Left lung (tissue), 14 donors: ENCODE measurements at places on chromosomes 1 and 21. TPM values are rescaled to one million over a fixed set of nuclear protein-coding genes. Genes with fewer than 3 reads are reported as not detected.

DNA sequence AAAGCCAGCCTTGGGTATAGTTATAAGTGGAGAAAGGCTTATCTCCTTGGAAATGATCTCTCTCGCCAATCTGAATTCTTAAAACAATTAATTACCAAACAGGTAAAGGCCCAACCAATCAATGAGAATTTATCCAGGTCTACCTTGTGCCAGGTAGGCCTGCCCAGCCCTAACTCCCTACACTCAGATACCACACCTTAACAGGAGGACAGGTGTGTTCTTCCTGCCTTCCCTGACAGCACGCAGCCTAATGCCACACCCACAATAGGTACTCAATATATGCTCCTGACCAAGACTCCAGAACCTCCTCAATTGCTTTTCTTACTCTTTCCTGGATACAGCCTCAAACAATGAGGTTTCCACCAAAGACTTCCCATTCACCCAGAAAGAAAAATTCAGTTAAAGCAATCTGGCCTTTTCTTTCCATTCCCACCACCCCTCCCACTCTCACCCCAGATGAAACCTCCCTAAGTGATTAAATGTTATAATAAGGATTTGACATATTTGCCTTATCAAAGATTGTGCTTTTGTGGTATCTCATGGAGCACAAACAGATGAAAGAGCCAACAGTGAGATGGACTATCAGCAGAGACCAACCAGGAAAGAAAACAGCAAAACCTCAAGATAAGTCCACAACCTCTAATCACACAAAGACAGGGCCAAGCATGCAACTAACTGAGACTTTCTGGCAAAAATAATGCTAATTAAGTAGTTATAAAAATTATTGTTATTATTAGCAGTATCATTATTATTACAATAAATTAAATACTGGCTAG lies 25.6 kb downstream of the TRABD2B start:
- DNase-seq: no peak

DNA sequence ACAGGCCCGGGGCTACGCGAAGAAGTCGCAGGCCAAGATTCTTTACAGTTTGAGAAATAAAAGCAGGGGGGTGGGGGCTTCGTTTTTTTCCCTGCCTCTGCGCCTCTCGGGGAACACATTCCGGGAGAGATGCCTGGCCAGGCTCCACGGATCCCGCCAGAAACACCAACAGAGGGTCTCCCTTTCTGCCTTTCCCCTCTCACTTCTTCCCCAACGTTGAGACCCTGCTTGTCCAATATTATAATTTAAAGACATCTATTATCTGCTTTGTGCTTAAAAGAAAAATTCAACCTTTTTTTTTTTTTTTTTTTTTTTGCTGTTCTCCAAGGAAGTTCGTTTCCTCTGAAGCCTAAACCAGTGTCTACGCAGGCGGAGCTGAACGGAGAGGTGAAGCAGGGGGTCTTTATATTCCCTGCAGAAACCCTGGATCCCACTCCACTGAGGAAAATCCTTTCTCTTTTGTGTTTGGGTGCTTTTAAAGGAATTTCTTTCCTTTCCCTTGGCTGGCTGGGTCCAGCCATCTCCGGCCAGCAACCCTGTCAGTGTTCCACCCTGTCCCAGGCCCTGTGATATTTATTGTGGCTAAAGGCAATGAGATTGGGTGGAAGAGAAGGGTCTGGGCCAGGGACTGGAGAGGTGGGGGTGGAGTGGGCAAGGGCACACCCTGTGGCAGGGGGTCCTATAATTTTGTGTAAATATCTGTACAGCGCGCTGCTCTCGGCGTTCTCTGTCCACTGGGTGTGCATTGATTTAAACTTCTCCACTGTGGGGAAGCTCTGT lies 2.2 kb downstream of the FOXD2 start:
- no peak for DNase-seq

GRCh38 chr21:29465546-29465945 lies 166.8 kb downstream of the BACH1 start:
- no peak for DNase-seq

- no peak for DNase-seq
These were observed 69.8 kb upstream of the DIRAS3 start for GRCh38 chr1:68120136-68120791.

- no peak for DNase-seq
These were observed 14.0 kb downstream of the H6PD start for GRCh38 chr1:9248341-9249262.

DNA sequence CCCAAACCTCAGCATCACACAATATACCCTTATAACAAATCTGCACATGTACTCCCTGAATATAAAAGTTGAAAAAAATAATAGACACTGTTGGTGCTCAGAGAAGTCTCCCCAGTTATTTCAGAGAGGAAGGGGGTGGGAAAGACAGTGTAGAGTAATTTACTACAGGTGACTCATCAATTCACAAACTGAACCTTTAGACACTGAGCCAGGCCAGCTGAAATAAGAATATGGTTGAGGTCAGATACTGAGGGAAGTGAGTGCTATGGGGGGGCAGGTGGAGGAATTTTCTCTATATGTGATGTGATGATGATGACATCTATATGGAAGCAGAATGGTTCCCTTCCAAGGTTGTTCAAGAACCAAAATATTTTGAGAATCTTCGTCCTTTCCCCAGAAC lies 50.1 kb downstream of the MRPL39 start:
- no peak for DNase-seq

GRCh38 chr21:27382404-27382803 lies 415.5 kb upstream of the ADAMTS5 start:
- no peak for DNase-seq

DNA sequence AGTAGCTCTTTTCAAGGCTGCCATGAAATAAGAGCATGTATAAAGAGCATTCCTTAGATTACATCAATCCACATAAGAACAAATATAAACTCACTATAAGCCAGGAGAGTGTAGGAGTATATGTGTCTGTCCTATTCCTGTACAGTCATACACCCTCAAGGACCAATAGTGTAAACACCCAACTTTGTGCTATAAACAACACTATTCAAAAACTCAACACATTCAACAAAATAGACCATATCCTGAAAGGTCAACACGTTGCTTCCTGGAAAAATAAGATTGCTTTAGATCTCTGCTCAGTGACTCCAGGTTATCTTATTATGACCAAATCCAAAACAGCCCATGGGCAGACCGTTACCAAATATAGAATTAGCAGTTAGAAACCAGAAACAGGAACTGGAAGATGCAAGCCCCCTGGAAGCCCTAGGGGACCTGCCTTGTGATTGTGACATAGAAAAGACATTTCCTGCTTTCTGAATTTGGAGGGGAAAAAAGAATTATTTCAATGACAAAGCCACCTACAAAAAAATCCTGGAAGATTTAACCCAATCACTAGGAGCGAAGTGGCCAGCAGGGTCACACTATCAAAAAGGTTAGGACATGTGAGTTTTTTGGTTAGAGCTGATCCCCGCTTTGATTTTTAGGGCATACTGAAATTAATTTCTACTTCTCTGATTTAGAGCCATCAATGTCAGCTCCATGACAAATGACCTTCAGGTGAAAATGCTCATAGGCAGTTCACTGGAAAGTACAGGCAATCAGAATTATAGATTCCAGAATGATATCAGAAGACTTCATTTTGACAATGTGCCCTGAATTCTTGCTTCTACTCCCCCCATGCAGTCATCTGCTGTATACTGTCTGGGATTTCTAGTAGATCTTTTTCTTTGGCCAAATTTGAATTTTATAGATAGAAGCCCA lies 59.9 kb downstream of the LRRC8C start:
- no peak for DNase-seq

DNA sequence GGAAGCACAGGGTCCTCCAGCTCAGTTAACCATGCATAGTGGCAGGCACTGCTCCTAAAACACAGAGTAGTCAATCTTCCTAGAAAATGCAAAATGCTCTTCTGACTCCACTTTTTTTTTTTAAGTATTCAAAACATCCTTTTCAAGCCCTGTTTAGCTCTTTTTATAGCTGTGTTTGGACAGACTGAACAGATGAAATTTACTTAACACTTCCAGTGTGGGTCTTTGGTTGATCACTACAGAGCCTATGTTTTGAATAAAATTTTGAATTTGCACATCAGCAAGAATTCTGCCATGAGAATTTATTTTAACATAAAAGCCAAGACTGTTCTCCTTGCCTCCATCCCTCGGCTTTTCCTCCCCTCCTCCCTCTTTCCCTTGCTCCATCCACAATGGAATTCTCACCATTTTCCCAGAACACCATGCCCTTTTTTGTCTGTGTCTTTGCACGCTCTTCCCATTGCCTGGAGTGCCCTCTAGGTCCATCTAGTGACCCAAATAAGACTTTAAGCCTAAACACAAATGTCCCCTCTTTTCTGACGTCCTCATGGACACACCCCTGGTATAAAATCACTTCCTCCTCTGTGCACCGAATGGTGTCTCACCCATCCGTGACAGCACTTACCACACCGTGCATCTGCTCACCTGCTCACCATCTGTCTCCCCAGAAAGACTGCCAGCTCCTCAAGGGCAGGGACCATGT lies 24.0 kb upstream of the CPT2 start:
- no peak for DNase-seq

GRCh38 chr1:100535264-100535663 lies 2.7 kb upstream of the GPR88 start:
- no peak for DNase-seq

DNA sequence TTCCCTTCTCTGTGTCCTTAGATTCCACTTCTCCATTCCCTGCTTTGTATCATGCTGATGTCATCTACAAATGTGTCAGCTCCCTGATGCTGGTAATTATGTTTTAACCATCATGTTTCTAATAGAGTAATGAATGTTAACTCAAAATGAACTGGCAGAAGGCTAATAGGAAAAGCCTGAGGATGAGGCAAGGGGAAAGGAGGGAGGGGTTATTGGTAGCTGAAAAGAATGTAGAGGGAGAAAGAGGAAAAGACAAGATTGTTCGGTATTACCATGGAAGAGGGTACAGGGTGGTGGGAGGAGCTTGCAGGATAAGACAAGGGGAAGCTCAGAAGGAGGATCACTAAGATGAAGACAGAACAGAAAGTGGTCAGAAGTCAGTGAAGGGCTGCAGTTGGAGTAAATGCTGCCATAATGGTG lies 150.9 kb downstream of the ZC3H11B start:
- DNase-seq: no peak

DNA sequence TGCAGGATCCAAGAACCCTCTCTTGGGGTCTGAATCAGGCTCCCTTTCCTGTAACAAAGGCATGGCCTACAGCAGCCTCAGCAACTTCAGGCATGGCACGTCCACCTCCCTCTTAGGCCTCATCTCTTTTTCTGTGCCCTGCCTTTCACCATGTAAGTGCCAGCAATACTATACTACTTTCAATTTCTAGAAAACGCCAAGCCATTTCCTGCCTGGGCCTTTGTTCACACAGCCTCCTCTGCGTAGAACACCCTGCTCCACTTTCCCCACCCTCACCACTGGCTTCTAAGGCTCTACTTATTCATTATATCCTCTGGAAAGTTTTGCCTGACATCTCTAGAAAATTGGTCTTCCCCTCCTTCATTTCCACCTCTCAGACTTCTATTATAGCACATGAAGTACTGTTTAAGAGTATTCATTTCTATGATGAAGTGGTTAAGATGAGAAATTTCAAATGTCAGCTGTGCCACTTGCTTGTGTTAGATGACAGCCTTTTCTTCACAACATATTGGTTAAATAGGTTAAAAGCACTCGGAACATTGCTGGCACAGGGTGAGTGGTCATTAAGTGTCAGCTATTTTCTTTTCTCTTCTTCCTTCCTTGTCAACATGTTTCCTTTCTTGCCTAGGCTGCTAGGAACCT lies 41.6 kb upstream of the VWA5B1 start:
- DNase-seq: no peak

- no peak for DNase-seq
These were observed 133.7 kb downstream of the RUNX1 start for GRCh38 chr21:34915364-34915841.

DNA sequence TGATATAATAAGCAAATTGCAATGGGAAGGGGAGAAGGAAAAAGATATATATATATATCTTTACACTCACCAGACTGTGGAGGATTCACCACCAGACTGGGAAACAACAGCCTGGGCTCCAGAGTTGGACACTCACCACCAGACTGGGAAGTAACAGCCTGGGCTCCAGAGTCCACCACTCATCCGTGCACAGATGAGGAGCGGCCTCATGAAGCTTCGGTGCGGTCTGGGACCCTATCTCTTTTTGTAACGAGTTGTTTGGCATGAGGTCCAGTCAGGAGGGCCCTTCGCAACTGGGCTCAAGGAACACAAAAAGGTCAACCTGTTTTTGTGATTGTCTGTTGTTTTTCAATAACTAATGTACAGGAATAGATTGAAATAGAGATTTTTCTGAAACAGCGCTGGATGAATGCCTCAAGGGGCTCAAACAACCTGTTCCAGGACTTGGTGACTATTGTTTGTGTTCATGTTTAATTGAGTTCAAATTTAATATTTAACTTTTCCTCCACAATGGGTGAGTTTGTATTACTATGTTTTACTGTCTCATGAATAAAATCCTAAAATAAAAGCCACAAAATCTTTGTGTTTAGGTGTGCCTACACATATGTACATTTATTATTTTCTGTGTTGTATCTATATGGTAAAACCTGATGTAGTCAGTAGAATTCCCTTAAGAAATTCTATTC lies 40.1 kb downstream of the S100A10 start:
- DNase-seq: no peak

GRCh38 chr1:228136901-228137300 lies 3.2 kb upstream of the GUK1 start:
- DNase-seq: no peak

DNA sequence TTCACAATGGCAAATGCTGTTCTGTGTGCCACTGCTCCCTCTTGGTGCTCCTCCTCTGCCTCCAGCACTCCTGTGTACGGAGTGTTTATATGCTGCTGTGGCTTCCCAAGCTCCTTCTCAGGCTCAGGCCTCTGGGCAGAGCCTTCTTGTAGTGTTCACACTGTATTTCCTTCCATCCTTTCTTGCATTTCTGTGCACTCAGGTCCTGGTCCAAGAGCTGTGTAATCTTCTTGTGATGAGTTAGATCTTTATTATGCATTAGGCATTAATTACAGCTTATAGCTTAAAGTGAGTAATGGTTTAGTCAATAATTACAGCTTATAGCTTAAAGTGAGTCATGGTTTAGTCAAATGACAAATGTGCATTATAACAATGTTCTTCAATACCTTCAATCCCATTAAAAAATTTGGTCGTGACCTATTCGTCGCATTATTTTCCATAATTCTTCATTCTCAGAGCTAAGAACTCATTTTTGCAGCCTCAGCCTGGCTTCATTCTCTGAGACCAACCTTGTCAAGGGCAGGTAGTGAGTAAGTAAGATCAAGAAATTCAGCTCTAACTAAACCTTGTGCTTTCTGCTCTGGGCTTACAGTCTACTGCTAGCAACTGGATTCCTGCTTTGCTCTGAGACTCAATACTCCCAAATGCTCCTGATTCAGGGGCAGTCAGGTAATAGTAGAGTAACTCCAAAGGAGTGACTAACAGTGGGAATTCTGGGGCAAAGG lies 154.5 kb upstream of the SPAG17 start:
- no peak for DNase-seq

The ZNF695 gene
- polyA plus RNA-seq: 4.2 TPM

The FMN2 gene
- 1.7 TPM for polyA plus RNA-seq

The CLCNKB gene
- polyA plus RNA-seq: 5.5 TPM

The LCE2A gene
- not detected for polyA plus RNA-seq

The PTBP2 gene
- polyA plus RNA-seq: 63.5 TPM

The POFUT2 gene
- polyA plus RNA-seq: 33.3 TPM

The FAM167B gene
- polyA plus RNA-seq: 4.4 TPM
